ENCODE measurements at places on chromosomes 7 and 10. TPM values are rescaled to one million over a fixed set of nuclear protein-coding genes. Genes with fewer than 3 reads are reported as not detected.

Gene FEZF1
- total RNA-seq = not detected

Gene TRPV6
- total RNA-seq = 110 TPM

Gene PNLIPRP3
- not detected for total RNA-seq

Gene SPDYE16
- not detected for total RNA-seq

Gene ACSM6
- 0.52 TPM for total RNA-seq

Gene BLOC1S2
- total RNA-seq = 16.1 TPM

Gene SCART1
- total RNA-seq = 3.9 TPM

Gene OPN1SW
- total RNA-seq = not detected

Gene H2AZ2
- 46.5 TPM for total RNA-seq

Gene CRYGN
- not detected for total RNA-seq

Gene GDF2
- not detected for total RNA-seq
